ENCODE measurements at places on chromosomes 12 and 14.

DNA sequence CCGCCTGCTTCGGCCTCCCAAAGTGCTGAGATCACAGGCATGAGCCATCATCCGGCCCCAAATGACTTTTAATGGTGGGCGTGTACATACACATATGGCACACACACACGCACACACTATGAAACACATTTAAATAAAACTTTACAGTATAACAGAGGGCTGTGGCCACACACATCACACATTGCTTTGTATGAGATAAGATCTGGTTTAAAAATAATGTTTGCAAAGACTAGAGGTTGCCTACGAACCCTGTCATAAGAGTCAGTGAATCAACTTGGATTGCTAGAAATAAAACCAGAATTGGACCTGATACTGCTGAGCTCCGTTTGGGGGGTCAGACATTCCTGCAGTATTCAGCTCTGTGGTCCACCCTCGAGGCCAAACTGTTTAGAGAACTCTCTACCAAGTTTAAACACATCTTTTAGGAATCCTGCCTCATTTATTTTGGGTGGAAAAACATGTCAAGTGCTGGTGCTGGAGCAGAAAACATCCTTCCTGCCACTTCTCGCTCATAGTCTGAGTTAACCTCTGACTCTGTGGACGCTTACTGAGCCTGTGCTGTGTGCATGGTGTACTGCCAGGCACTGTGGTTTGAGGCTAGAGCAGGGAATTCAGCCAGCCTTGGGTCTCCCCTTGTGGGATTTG is 47.8 kb upstream of the EML1 start:
- DNase-seq, result no peak

- DNase-seq, result no peak
Measured at GRCh38 chr12:17276196-17276595, 670.2 kb upstream of the LMO3 start.

- DNase-seq, result no peak
Measured at GRCh38 chr12:62270872-62271271, 10.7 kb downstream of the USP15 start.

GRCh38 chr12:98893675-98894411 is 248.8 kb downstream of the APAF1 start:
- DNase-seq, result no peak

GRCh38 chr12:120352117-120352516 is 16.8 kb downstream of the MSI1 start:
- DNase-seq, result no peak

DNA sequence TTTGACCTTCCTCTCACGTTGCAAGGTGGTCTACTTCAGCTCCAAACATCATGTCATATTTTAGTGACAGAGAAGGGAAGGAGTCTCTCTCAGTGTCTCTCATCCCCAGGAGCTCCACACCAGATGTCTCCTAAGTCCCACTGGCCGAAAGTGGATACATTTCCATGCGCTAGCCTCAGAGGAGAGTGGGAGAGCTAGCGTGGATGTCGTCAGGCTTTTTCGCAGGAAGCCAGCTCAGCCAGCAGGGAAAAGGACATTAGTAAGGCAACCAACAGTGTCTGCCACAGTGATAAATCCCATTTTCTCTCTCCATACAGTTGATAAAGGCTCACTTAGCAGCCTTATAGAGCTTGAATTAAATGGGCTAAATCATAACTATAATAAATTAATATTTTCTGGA is 155.7 kb downstream of the PELI2 start:
- DNase-seq, result no peak

DNA sequence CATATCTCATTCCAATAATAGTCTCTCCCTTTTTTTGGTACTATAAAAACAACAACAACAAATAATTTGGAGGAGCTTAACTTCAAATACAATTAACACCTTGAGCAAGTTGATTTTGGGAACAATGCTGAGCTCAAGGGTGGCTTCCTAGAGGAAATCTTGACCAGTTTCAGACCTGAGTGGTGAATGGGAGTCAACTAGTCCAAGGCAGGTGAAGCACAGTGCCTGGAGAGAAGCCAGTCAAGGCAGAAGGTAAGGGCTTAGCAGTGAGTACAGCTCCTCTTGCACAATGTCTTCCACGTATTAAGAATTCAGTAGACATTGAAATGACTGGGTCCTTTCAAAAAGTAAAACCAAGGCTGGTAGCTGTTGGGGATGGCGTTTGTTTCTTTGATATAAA is 444.8 kb downstream of the ATP23 start:
- no peak for DNase-seq

DNA sequence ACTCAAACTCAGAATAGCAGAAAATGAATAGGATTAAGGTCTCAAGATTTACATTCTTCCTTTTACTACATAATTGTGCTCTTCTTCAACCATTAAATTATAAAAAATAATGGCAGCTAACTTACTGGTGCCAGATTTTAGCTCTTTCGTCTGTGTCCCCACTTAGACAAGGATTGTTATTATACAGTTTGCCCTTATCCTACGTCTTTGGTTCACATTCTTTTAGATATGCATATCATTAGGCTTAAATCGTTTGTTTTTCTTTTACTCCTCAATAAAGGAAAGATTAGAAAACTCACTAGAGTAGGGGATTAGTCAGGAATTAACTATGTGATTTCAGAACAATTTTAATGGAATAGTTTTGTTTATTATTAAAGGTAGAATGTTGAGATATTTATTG is 129.6 kb upstream of the GARIN2 start:
- no peak for DNase-seq

GRCh38 chr12:19323805-19324204 is 115.5 kb upstream of the AEBP2 start:
- no peak for DNase-seq

GRCh38 chr12:14275886-14276285 is 89.6 kb upstream of the ATF7IP start:
- no peak for DNase-seq

GRCh38 chr12:96020314-96021003 is 14.9 kb downstream of the LTA4H start:
- no peak for DNase-seq

GRCh38 chr12:8482571-8483061 is 26.9 kb downstream of the CLEC6A start:
- DNase-seq, result no peak

DNA sequence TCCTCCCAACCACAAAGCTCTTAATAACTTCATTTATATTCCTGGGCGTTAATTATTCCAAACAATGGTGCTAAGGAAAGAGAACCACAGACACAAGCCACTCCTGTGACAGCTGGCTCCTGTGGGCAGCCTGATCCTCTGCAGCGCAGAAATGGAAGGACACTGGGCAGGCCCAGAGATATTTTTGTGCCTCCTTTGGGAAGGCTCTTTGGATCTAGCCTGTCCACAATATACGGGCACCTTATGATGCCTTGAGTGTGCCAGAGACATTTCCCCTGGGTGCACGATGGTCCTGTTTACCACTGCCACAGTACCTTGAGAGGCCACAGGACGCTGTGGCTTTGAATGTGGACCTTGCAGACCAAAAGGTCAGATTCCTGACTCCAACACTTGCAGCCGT is 2.1 kb downstream of the ASB2 start:
- DNase-seq, result no peak
